ENCODE measurements at places on chromosomes 7 and 10. TPM values are rescaled to one million over a fixed set of nuclear protein-coding genes. Genes with fewer than 3 reads are reported as not detected.

The ELN gene
- 0.75 TPM for total RNA-seq

GRCh38 chr10:83667594-83667993, 471.7 kb upstream of the GHITM start:
- H3K4me3 ChIP-seq: no peak overlapping the region
- DNase-seq: no peak
- no peaks in the 10 kb centered on the region for H3K36me3 ChIP-seq
- H3K4me1 ChIP-seq: peaks cover 4% of the 10 kb centered on the region

- H3K4me1 ChIP-seq: no peaks in the 10 kb centered on the region
- H3K27me3 ChIP-seq: no peaks in the 10 kb centered on the region
- H3K4me3 ChIP-seq: no peak overlapping the region
- H3K36me3 ChIP-seq: no peaks in the 10 kb centered on the region
Measured at GRCh38 chr7:3063016-3063753, 19.5 kb upstream of the CARD11 start.

- no peak overlapping the region for H3K27ac ChIP-seq
- DNase-seq: no peak
- H3K36me3 ChIP-seq: no peaks in the 10 kb centered on the region
- H3K27me3 ChIP-seq: no peaks in the 10 kb centered on the region
- no peaks in the 10 kb centered on the region for H3K4me1 ChIP-seq
Measured at GRCh38 chr10:10270126-10271050, 747.3 kb upstream of the CELF2 start.

- H3K36me3 ChIP-seq: no peaks in the 10 kb centered on the region
- H3K27me3 ChIP-seq: no peaks in the 10 kb centered on the region
- no peak overlapping the region for H3K4me3 ChIP-seq
Measured at GRCh38 chr10:120732643-120733313, 118.4 kb upstream of the WDR11 start.

DNA sequence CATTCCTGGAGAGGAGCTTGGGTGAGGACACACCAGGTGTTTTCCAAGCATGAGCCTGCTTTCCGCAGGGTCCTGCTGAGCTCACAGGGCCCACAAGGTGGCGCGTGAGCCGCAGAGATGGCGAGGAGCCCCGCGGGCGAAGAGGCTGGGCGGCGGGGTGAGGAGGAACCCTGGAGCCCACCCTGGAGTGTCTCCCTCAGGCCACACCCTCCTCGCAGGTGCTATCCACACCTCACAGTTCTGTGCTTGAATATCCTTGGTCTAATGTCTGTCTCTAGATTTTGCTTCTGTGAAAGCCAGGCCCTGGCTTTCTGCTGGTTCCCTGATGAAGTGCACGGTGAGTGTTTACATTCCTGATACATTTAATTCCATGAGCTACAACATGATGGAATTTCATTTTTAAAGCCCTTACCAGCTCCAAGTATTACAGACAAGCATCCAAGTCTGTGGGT, 433.6 kb downstream of the ACTR3B start:
- no peaks in the 10 kb centered on the region for H3K4me1 ChIP-seq
- no peak for DNase-seq
- no peaks in the 10 kb centered on the region for H3K27me3 ChIP-seq
- H3K36me3 ChIP-seq: no peaks in the 10 kb centered on the region
- no peak overlapping the region for H3K27ac ChIP-seq

- no peaks in the 10 kb centered on the region for H3K27me3 ChIP-seq
- H3K27ac ChIP-seq: no peak overlapping the region
- no peak overlapping the region for H3K4me3 ChIP-seq
Measured at GRCh38 chr10:31582365-31583052, 263.5 kb downstream of the ZEB1 start.

- H3K4me1 ChIP-seq: no peaks in the 10 kb centered on the region
- no peak overlapping the region for H3K27ac ChIP-seq
- no peaks in the 10 kb centered on the region for H3K36me3 ChIP-seq
- DNase-seq: no peak
- no peaks in the 10 kb centered on the region for H3K27me3 ChIP-seq
Measured at GRCh38 chr7:105285118-105285874, 103.4 kb downstream of the SRPK2 start.

DNA sequence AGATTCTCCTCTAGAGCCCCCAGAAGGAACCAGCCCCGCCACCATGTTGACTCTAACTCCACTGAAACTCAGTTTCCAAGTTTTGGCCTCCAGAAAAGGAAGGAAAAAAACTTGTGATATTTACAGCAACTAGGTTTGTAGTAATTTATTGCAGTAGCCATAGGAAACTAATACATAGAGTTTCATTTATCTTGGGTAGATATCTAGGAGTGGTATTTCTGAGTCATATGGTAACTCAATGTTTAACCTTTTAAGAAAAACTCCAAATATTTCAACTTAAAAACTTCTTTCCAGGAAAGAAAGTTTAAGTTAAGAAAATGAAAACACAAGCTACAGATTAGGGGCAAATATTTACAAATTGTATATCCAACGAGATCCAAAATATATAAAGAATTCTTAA, 576.7 kb downstream of the KCNMA1 start:
- no peak overlapping the region for H3K4me3 ChIP-seq
- no peaks in the 10 kb centered on the region for H3K36me3 ChIP-seq
- H3K27me3 ChIP-seq: no peaks in the 10 kb centered on the region
- no peak overlapping the region for H3K27ac ChIP-seq

DNA sequence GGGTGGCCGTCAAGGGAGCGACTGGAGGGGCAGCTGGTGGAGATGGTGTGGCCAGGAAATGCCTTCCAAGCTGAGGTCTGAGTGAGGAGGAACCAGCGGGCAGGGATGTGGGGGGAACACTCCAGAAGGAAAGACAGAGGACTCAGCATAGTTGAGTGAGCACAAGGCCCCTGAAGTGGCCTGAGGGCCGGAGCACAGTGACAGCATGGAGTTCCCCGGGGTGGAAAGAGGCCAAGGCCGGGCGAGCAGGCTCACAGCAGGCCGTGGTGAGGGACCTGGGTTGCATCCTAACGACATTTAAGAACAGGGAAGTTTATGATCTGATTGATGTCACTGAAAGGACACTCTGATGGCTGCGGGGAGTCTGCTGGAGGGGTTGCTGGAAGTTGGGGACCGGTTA, 48.0 kb downstream of the HTRA1 start:
- H3K36me3 ChIP-seq: no peaks in the 10 kb centered on the region
- no peak overlapping the region for H3K27ac ChIP-seq
- H3K27me3 ChIP-seq: no peaks in the 10 kb centered on the region

GRCh38 chr10:71736570-71736952, 17.0 kb upstream of the C10orf105 start:
- no peak for DNase-seq
- no peak overlapping the region for H3K27ac ChIP-seq
- H3K36me3 ChIP-seq: no peaks in the 10 kb centered on the region
- no peak overlapping the region for H3K4me3 ChIP-seq
- H3K4me1 ChIP-seq: no peaks in the 10 kb centered on the region

DNA sequence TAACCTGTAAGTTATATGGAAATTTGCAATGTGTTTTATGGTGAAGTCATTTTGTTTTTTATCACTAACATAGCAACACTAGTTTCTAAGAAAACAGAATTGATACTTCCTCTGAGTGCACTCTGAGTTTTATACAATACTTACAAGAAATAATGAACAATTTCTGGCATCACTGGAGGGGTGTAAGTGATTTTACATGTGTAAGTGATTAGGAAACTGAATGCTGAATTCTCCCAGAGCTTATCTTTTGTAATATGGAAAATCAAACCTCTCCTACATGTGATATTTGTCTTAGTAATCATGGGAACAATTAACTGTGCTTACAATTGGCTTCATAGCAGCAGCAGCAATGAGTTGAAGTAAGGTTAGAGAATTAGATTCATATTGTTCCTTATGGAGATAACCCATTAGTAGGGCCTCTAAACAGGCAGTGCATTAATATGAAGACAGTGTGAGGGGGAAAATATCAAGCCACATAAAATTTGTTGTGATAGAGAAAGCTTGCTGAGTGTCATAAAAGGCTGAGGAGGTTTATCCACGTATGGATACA, 37.4 kb downstream of the SEMA3C start:
- peaks cover 4% of the 10 kb centered on the region for H3K36me3 ChIP-seq
- no peaks in the 10 kb centered on the region for H3K27me3 ChIP-seq
- no peak for DNase-seq
- H3K4me3 ChIP-seq: no peak overlapping the region
- peaks cover 39% of the 10 kb centered on the region for H3K4me1 ChIP-seq

DNA sequence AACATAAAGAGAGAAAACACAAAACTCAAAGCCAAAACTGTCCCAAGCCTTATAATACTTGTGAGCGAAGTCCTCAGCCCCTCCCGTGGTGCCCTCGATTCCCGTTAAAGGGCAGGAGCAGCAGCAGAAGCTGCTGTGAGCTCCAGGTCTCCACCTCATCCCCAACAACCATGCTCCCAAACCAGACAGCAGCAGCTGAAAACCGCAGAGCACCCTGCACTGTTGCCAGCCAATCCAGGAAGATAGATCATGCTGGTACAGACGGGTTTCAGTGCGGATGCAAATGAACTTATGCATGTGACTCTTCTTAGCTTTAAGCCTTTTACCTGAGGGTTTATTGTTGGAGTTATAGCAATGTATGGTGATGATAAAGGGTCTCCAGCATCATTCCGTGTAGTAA, 97.9 kb downstream of the DNAJB6 start:
- no peak overlapping the region for H3K4me3 ChIP-seq
- H3K27ac ChIP-seq: no peak overlapping the region

- no peaks in the 10 kb centered on the region for H3K4me1 ChIP-seq
- H3K4me3 ChIP-seq: no peak overlapping the region
- no peaks in the 10 kb centered on the region for H3K36me3 ChIP-seq
- no peaks in the 10 kb centered on the region for H3K27me3 ChIP-seq
- DNase-seq: no peak
Measured at GRCh38 chr7:15737601-15738000, 51.1 kb upstream of the MEOX2 start.

- no peaks in the 10 kb centered on the region for H3K4me1 ChIP-seq
- DNase-seq: no peak
- no peaks in the 10 kb centered on the region for H3K27me3 ChIP-seq
- H3K4me3 ChIP-seq: no peak overlapping the region
- no peaks in the 10 kb centered on the region for H3K36me3 ChIP-seq
Measured at GRCh38 chr7:26348234-26348851, 56.7 kb downstream of the SNX10 start.

DNA sequence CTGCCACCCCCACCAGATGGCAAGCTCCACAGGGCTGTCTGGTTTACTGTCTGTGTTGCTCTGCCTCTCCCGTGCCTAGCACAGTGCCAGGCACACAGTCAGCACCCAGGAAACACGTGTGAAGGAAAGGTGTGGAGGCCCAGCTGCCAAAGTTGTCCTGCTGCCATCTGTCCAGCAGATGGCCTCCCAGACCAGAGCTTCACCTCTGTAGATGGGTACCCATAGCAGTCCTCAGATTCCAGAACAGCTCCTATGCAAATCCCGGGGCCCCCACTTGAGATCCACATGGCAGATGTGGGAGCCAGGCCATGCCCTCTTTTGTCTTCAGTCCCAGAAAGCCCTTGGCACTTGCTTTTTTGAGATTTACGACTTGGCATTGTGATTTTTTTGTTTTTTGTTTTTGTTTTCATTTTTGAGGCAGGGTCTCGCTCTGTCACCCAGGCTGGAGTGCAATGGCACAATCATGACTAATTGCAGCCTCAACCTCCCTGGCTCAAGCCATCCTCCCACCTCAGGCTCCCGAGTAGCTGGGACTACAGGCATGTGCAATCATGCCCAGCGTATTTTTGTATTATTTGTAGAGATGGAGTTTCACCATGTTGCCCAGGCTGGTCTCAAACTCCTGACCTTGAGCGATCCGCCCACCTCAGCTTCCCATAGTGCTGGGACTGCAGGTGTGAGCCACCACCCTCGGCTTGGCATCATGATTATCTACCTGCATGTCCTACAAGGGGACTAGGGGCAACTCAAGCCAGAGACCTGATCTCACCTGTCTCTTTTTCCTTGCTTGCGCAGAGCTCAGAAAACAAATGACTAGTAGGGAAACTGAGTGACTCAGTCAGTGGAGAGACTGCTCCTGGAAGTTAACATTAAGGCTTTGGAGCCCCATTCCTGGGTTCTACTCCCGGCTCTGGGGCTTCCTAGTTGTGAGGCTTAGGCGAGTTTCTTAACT, 16.9 kb upstream of the PALD1 start:
- H3K4me1 ChIP-seq: peaks cover 10% of the 10 kb centered on the region
- peak; percentile 23 for DNase-seq
- H3K27me3 ChIP-seq: peaks cover 2% of the 10 kb centered on the region
- H3K4me3 ChIP-seq: no peak overlapping the region
